ENCODE measurements at places on chromosomes 7 and 10.
A peak's percentile ranks its signal among the peaks of the same experiment; 100 is the strongest.

- no peak for DNase-seq
These were observed 132.0 kb upstream of the AKR1E2 start for GRCh38 chr10:4693967-4694366.

DNA sequence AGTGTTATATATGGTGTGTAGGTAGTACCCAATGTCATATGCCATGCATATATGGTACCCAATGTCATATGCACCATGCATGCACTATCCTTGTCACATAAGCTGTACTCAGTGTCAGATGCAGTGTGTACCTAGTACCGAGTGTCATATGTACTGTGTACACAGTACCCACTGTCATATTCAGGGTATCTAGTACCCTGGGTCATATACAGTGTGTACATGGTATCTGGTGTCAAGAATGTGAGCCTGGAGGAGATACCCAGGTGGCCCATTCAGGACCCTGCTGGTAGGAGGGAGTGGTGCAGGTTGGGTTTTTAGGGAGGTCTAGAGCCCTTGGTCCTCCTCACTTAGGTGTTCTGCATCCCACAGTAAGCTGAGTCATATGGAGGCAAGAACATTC, 1.8 kb downstream of the ZMYND11 start:
- peak; percentile 23 for DNase-seq

GRCh38 chr7:734214-734613, 7.1 kb upstream of the PRKAR1B start:
- DNase-seq: no peak

DNA sequence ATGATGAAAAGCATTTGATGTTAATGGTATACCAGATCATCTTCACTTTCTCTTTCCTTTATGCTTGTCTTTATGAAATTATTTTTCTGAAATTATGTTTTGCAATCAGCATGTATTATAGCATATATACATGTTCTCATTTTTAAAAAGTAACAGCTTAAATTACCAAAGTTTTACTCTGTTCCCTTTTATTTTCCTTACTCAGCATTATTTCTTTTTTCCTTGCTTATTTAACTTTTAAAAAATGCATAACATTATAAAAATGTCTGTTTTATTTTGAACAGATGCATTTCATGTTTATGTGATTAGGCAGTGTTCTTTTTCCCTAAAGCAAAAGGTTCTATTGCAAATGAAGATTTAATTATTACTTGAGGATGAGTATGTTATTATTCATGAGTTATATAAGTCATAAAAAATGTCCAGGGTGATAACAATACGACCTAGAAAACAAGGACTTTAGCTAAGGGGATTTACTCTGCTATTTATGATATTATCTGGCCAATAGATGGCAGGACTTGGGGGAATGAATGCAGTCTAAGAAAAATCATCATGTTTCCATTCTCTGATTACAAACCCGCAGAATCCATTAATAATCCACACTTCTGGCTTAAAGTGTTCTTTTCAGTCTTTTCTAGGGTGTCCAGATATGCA, 38.5 kb downstream of the CABCOCO1 start:
- DNase-seq: no peak

GRCh38 chr7:30556840-30557239, 37.8 kb upstream of the GARS1 start:
- DNase-seq: no peak

DNA sequence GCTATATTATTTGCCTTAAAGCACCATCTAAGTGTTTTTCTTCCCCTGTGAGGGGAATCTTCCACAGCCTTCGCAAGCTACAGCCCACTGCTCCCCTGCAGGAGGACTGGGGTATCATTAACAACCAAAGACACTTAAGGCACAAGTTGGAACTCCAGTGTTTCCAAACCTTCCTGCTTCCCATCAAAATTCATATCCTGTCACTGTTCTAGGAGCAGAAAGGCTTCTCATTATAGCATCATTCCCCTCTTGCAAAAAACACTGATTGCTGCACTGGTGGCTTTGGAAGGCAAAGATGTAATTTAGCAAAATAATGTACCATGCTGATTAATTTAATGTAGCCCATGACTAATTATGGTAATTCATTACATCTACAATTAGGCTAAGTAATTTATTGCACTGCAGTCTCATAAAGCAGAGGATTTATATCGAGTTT, 207.2 kb downstream of the SKAP2 start:
- no peak for DNase-seq

DNA sequence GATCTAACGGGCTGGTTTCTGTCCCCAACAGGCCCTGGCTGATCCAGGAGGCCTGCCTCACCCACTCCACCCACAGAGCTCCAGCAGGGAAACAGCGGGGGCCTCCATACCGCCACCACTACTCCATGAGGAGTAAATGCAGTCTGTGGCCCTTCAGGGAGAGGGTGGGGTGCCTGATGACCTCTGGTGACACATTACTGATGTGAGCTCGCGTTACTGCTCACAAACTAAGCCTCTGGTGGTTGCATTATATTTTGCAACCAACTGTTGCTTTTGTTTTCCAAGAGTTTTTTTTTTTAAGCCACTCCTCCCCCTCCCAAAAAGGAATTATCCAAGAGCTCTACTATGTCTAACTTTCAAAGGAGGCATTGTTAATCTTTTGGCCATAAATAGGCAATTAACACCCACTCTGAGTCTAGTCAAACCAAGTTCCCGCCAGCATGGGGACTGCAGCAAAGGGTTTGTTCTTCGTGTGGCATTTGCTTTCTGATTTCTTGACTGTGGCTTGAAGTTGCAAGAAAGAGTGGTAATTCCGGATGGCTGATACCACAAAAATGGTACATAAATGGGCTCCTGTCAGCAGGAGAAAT, 72.6 kb downstream of the FAM53B start:
- no peak for DNase-seq

- no peak for DNase-seq
These were observed 29.2 kb upstream of the ATRNL1 start for GRCh38 chr10:115063701-115064658.

GRCh38 chr7:46444256-46444655, 523.2 kb upstream of the IGFBP3 start:
- DNase-seq: no peak

GRCh38 chr10:110664483-110665420, 20.6 kb downstream of the RBM20 start:
- DNase-seq: no peak

DNA sequence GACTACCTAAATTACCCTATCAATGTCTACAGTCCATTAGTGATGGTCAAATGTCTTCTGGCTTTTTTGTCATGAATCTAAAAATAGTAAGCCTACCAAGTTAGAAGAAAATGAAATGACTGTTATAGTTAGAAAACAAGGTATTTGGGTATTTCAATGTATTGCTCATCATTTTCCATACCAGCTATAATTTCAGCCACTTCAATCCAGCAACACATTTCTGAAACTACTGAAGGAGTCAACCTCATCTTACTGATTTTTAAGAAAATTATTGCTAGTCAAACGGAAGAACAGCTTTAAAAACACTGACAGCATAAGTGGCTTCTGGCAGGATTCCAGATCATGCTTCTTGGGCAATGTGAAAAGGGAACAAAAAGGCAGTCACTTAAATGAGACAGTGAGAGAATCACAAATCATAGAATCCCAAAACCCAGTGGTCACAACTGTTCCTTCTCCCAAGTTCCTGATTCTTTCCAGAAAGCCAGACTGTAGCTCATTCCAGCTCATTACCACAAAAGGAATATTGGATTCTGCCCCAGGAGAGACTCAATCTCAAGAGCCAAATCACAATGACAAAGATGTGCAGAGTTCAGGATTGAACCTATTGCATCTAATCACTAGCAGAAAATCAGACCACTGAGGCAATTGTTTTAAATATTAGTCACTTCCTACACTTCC, 61.2 kb upstream of the LRRN3 start:
- no peak for DNase-seq

DNA sequence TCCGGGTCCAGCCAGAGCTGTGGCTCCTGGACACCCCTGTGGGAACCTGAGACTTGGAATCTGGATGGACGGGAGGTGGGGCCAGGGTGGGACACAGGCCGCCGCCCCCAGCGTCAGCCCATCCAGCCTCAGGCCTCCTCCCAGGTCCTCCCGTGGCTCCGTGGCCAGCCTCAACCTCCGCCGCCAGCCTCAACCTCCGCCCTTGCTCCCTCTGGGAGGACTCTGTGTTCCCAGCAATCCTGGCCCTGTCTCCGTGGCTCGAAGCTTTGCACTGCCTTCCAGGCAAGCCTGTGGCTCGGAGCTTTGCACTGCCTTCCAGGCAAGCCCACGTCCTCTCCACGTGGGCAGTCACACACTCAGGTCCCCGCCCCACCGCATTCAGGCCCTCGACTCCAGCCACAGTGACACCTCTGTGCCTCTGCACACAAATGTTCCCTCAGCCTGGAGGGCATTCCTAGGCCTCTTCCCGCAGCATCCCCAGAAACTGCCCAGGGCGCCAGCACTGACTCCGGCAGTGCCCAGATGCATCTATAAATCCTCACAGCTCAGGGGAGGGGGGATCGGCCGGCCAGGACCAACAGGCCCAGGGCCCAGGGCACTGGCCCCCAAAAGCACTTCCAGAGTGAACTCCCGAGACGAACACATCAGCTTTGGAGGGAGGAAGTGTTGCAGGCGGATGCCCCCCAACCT, 44.7 kb upstream of the PDGFA start:
- no peak for DNase-seq

- DNase-seq: no peak
These were observed 55.5 kb upstream of the LOXL4 start for GRCh38 chr10:98323221-98324164.

- DNase-seq: no peak
These were observed 8.3 kb upstream of the ARHGAP12 start for GRCh38 chr10:31936933-31937332.

DNA sequence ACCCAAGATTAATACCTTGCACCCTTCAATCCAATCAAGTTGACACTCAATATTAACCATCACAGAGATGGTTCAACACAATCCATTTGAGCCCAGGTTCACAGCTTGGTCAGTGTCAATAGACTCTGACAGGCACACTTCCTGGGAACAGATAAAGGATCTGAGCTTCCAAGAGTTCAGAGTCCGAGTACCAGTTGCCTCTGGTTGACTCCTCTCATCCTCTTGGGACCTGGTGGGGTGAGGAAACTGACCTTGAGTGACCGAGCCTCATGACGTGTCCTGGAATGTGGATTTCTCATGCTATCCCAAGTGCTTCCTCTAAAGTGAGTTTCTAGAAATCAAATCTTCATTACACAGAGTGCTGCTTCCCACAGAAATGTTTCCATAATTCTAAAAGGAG, 162.0 kb downstream of the CYP26A1 start:
- DNase-seq: no peak

- no peak for DNase-seq
These were observed 91.2 kb upstream of the CCZ1B start for GRCh38 chr7:6917258-6917657.

DNA sequence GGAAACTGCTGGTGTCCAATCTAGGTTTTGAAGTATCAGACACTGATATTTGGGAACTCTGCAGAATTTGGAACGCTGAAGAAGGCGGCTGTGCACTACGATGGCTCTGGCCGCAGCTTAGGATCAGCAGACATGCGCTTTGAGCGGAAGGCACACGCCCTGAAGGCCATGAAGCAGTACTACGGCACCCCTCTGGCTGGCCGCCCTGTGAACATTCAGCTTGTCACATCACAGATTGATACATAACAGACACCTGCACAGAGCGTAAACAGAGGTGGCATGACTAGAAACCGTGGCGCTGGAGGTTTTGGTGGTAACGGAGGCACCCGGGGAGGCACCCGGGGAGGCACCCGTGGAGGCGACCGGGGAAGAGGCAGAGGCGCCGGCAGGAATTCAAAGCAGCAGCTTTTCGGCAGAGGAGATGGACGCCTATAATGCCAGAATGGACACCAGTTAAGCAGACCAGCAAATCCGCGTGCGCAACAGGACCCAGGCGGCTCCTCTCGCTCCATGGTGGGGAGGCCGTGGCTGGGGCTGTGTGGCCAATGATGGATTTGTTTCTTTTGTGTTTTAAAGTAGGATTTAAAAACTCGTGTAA, 22.2 kb upstream of the CCL24 start:
- no peak for DNase-seq

DNA sequence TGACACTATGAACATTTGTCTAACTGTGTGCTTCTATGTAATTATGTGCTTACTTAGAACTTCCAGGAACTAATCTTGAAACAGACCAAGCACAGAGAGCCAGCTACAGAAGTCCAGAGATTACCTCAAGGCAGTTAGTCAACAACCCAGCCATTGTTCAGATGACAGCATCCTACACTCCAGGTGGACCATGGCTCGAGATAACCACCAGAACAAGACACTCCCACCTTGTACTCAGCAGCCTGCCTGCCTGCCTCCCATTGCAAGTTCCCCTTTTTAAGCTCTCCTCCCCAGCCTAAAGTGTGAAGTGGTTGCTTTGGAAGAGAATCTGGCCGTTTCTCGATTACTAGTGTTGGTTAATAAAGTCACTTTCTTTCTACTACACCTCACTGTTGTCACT, 1080.6 kb upstream of the LRRN3 start:
- no peak for DNase-seq

- no peak for DNase-seq
These were observed 223.4 kb downstream of the SEC23IP start for GRCh38 chr10:120115959-120116358.

GRCh38 chr10:74255888-74256357, 104.9 kb downstream of the ADK start:
- DNase-seq: no peak

GRCh38 chr10:116646502-116646901, 25.7 kb downstream of the PNLIPRP2 start:
- no peak for DNase-seq

DNA sequence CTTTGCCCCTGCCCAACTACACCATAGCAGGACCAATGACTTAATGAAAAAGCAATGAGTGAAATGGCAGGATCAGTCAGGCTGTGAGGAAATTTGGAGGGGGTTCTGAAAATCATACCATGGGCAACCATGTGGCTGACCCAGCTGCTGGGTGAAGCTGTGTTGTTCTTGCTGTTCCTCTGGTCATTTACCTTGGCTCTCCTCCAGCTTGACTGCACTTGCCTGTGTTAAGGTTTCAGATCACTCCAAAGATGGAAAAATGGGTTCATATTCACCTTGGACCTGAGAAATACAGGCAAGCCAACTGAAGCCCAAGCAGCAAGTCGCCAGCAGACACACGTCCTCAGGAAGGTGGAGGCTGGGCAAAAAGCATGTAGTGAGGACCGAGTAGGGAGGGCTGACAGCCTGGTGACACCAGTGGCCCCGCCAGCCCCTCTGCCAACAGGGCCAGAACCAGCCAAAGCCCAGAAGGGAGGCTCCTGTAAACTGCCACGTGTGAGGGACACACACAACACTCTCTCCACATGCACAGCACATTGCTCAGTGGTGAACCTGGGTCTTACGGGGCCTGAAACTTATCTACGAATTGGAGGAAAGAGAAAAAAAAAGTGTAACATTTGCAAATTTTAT, 40.1 kb downstream of the PARP12 start:
- no peak for DNase-seq

GRCh38 chr7:51309361-51310130, 7.1 kb downstream of the COBL start:
- no peak for DNase-seq
